ENCODE measurements at places on chromosomes 4 and X. TPM values are rescaled to one million over a fixed set of nuclear protein-coding genes. Genes with fewer than 3 reads are reported as not detected.
A peak's percentile ranks its signal among the peaks of the same experiment; 100 is the strongest.

DNA sequence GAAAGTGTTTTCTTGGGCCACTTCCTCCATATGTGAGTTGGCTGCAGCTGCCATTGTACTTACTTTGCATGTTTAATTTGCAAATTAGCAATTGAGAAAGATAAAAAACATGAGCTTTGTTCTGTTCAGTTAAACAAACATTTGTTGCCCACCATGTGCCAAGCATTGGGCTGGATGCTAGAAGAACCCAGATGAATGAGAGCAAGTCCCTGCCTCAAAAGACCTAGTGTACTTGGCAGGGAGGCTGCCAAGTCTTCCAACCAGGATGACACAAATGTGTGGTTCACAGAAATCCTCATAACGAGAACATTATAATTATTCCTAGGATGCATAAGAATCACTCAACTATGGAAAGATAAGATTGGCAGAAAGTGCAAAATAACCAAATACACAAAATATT is 66.7 kb downstream of the GPM6A start:
- DNase-seq: no peak

GRCh38 chrX:105973387-105973739 is 65.2 kb downstream of the SERPINA7 start:
- DNase-seq: no peak

GRCh38 chr4:181077341-181077740 is 1165.9 kb upstream of the TENM3 start:
- no peak for DNase-seq

- peak; percentile 45 for DNase-seq
These were observed at the start of gene NPFFR2 for GRCh38 chr4:72031868-72032608. Gene NPFFR2 (plus strand): TSS chr4:72032000. CDS start chr4:72128592, 96,592 bp downstream.

GRCh38 chrX:147899379-147900114 is 12.2 kb upstream of the FMR1 start:
- DNase-seq: no peak

DNA sequence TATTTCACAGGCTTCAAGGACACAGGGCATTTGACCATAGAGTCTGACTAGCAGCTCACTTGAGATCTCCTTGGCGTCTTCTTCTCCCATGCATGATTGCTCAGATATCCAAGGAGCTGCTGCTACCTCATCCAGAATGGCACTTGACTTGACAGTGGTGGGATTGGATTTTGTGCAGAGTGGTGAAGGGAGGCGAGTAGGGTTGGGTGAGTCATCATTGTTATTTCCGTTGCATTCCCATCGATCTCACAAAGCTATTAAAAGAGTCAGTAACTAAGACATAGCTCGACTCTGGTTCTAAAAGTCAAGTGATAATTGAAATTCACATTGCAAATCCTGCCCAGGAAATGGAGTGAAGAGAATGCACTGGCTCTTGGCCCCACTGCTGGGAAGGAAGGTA is 27.7 kb downstream of the NHSL2 start:
- DNase-seq: no peak

DNA sequence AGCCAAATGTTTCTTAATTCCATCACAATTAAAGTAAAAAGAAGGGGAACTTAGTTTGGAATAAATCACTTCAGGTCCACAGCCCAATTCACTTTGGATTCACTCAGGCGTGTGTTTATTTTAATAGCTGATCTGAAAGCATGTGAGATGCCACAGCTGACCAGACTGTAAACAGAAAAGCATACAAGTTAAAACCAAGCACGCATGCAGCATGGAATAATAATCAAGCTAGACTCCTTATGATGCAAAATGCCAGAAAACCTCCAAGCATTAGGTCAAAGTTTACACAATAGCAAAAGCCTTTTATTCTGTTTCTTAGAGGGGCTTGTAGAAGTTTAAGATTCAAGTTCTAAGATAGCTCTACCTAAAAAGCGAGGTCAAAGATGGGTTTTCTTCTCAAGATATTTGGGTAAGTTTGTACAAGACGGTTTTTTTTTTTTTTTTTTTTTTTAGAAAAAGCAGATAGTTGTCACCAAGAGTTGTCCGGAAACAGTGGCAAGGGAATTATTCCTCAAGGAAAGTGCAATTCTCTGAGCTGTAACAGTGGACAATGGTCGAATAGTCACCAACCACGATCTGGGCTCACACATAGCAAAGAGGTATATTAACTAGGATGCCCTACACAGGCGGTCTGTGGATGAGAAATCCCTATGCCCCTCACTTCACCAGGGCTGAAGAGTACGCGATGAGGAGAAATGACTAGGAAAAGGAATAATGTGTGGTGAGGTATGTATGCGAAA is 763 bp upstream of the PRRG1 start:
- DNase-seq: no peak

DNA sequence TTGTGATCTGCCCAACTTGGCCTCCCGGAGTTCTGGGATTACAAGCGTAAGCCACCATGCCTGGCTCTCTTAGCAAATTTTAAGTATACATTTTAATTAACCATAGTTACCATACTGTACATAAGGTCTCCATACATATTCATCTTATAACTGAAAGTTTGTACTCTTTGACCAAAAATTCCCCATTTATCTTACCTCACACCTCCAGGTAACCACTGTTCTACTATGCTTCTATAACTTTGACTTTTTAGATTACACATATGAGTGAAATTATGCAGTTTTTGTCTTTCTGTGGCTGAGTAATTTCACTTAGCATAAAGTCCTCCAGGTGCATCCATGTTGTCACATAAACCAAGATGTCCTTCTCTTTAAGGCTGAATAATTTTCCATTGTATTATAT is 17.4 kb downstream of the C4orf51 start:
- no peak for DNase-seq

GRCh38 chrX:41090568-41091238 is 5.5 kb downstream of the USP9X start:
- no peak for DNase-seq

DNA sequence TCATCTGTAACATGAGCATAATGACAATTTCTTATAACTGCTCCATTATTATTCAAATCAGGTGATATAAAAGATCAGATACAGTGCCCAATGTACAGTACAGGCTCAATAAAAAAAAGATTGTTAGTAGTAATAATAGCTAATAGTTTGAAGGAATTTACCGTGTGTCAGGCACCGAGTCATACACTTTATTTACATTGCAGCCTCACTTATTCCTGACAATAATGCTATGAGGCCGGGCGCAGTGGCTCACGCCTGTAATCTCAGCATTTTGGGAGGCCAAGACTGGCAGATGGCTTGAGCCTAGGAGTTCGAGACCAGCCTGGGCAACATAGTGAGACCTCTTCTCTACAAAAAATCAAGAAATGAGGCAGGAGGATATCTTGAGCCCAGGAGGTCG is 10.1 kb upstream of the MAP7D3 start:
- DNase-seq: no peak

DNA sequence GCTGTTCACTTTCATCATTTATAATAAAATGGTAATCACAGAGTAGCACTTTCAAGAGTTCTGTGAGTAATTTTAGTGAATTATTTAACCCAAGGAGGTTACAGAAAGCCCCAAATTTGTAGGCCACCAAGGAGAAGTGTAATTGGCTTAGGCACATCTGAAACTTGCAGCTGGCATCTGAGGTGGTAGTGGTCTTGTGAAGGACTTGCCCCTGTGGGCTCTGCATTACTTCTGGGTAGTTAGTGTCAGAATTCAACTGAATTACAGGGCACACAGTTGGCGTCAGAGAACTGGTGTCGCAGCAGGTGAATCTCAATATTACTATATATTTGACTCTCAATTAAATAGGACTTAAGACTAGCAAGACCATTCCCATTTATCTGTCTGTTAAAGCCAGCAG is 36.9 kb downstream of the GPR174 start:
- DNase-seq: no peak

GRCh38 chr4:176988226-176988625 is 195.5 kb upstream of the VEGFC start:
- DNase-seq: no peak

GRCh38 chr4:105758958-105759357 is 50.4 kb downstream of the GSTCD start:
- DNase-seq: no peak

- DNase-seq: no peak
These were observed 111.4 kb upstream of the KLHL13 start for GRCh38 chrX:118228041-118228440.

- no peak for DNase-seq
These were observed 79.2 kb upstream of the BOD1L1 start for GRCh38 chr4:13706716-13707115.

- DNase-seq: no peak
These were observed 3.3 kb downstream of the EGF start for GRCh38 chr4:109916027-109916409.

- DNase-seq: no peak
These were observed 11.8 kb upstream of the KIAA0232 start for GRCh38 chr4:6770581-6771228.

DNA sequence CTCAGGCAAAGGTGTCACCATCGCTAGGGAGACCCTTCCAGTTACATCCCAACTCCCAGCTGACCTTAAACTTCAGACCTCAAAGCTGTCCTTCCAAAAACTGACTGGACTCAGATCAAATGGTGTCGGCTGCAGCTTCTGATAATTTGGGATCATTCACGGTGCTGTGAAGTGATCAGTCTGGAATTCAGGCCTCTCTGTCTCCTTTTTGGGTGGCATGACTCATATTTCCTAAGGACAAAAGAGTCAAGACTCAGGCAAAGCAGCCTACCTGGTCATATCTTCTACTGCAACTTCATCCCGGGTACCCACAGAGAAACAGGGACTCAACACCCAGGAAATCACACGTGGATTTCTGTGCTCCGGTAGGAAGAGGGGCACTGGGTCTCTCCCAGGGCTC is 87.6 kb downstream of the SORCS2 start:
- no peak for DNase-seq

GRCh38 chrX:48636776-48637175 is 39.5 kb downstream of the WDR13 start:
- DNase-seq: no peak

GRCh38 chr4:7169134-7169533 is 23.2 kb upstream of the SORCS2 start:
- no peak for DNase-seq

DNA sequence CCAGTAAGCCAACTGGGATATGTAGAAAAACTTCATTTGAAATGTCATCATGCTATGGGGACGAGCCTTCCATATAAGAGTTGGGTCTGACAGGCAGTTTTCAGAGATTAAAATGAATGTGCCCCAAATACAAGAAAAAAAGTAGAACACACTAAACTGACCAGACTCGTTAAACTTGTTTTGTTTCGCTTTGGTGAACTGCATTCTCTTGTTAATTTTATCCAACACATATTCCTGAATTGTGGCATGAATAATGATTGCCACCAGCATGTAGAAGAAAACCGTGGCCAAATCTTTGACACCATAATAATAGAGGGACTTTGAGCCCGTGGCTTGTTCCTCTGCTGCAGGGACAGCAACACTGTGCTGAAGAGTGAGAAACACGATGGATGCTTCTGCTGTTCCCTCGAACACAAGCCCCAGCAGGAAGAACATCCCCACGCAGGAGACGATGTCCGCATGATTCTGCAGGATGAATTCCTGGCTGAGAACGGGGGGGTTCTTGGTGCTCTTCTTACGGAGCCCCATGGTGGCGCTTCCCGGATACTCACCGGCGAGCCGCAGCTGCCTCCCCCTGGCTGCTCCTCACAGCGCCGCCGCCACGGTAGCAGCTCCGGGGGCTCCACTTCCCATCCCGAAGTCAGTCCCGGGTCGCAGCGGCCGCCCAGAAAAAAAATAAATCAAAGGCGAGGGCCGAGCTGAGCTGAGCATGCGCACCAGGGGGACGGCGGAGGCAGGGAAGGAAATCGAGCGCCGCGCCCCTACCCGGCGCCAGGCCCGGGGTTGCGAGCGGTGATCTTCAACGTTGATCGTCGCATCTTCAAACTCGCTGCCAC is at the start of gene TRAM1L1:
Gene TRAM1L1 (minus strand): TSS at position 711 of the 836 bp plus-strand sequence. CDS start 183 bp downstream, at position 528.
- peak; percentile 78 for DNase-seq

DNA sequence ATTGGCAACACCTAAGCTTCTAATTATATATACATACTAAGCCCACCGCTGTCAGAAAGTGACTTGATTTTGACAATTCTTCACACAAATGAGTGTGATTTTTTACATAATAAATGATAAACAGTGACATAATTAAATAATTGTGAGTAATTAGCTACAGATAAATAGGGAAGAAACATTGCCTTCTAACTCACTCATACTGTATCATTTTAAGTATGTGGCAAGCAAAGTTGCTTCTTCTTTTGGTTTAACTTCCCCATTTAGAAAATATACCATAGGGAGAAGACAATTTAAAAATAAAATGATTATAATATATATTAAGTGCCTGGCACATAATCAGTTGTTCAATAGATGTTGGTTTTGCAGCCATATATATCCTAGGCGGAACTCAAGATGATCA is 644.2 kb downstream of the FSTL5 start:
- no peak for DNase-seq

- DNase-seq: no peak
These were observed 363.7 kb downstream of the FBXW7 start for GRCh38 chr4:152172146-152172545.

DNA sequence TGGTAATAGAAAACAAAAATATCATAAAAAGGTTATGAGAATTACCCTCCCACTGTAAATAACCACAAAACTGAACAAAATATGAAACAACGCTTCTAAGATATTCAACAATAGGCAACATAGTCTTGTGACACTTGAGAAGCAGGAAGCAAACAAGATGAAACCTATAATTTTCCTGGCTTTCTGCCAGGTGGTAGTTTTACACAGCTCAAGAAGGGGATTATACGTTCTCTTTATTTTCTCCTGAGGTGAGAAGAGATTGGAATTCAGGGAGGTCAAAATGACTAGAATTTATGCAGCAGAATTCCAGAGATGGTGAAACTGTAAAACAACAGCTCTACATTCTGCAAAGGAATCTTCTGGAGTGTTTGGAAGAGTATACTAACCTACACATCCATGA is 186.0 kb downstream of the HHIP start:
- no peak for DNase-seq

The NCAPG gene
- total RNA-seq: 79.6 TPM

The ASMTL gene
- 37.4 TPM for total RNA-seq

The EGF gene
- total RNA-seq: 0.84 TPM

The MAGEA6 gene
- total RNA-seq: not detected

The PDHA2 gene
- total RNA-seq: not detected

The MAGEA2 gene
- total RNA-seq: not detected

The EOLA2 gene
- total RNA-seq: 33.8 TPM

The KDR gene
- total RNA-seq: 0.12 TPM

The VSIG1 gene
- total RNA-seq: not detected

The PF4V1 gene
- total RNA-seq: not detected

The CLCN4 gene
- total RNA-seq: 9.0 TPM

The STPG2 gene
- total RNA-seq: 0.23 TPM

The SMARCA5 gene
- total RNA-seq: 102 TPM

The BGN gene
- total RNA-seq: 85.2 TPM

The OTC gene
- not detected for total RNA-seq

The ITGB1BP2 gene
- 7.1 TPM for total RNA-seq

The AFM gene
- not detected for total RNA-seq

The KIT gene
- 18.7 TPM for total RNA-seq

The DUSP21 gene
- not detected for total RNA-seq

The DOK7 gene
- total RNA-seq: not detected

The CXCL9 gene
- total RNA-seq: not detected
